ENCODE measurements at places on chromosomes 3 and 15.

- no peak for DNase-seq
Observed at GRCh38 chr3:104291878-104292277, 1074.8 kb upstream of the ALCAM start.

GRCh38 chr3:50278880-50279224 is at the start of gene LSMEM2:
Gene LSMEM2, plus strand, starts transcription at chr3:50279087. Its CDS starts 27 bp downstream, at chr3:50279114.
- DNase-seq: no peak

- no peak for DNase-seq
Observed at GRCh38 chr3:40655551-40655950, 130.8 kb downstream of the ZNF621 start.

DNA sequence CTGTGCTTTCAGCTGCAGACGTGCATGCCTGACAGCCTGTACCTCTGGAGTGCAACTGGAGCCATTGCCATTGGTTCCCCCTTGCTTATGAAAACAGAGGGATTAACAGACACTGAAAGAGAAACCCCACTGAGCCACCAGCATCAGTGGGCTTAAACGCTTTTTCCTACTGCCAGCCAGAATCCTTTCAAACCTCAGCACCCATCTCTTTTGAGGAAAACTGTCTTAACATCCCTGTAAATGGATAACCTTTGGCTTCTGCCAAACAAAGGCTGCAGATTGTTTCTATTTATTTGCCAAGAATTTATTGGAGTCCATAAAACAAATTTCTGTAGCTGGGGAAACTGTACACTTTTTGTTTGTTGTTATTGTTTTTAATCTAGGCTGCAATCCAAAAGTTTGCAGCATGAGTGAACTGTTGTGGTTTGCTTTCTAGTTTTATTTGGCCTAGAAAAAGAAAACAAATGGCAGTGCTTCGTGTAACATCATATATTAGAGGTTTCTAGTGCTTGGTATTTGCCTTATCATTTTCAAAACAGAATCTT is 369.2 kb upstream of the IL12A start:
- no peak for DNase-seq

DNA sequence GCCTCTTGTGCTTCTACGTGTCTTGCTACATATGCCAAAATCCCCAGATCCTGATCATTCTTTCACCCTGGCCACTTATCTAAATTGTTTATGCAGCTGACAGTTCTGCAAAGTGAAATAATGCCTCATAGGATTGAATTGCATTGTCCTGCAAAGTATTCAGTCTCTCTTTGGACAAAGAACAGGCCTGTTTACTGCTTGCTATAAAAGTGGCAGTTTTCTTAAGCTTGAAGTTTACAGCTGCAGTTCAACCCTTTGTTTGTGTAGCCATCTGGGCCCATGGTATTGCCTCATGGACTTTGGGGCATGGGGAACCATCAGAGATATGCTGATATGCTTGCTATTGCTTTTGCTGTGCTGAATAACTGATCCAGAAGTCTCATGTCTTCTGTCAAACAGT is 523.2 kb downstream of the OTOL1 start:
- DNase-seq: no peak

DNA sequence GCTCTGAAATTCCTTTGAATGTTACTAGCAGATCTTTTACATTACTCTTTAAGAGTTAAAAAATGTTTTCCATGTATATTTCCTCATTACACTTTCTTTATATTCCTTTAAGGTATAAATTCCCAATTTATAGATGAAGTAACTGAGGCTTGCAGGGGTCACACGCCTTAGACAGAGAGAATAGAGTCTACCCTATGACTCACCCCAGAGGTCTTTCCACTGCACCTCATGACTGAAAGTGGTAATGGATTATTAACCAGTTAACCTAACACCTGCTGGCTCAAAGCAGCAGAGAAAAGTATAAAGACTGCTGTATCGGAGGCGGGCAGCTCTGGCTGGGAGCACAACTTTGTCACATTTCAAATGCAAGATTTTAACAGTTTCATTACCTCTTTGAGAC is 37.7 kb downstream of the LDHAL6B start:
- no peak for DNase-seq

DNA sequence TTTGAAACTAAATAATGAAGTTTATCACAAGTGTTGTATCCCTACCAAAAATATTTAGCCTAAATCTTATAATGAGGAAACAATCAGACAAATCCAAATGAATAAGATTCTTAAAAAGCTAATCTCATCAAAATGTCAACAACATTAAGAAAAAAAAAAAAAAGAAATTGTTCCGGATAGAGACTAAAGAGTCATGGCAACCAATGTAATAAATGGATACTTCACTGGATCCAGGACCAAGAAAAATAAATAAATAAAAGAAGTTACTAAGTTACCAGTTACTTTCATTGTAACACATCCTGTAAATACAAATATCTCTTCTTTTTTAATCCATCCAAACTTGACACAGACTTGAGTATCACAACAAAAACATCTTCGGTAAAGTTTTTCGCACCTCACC is 607 bp downstream of the MRPL47 start:
- DNase-seq: no peak
